CD4-positive, alpha-beta T cell treated with Interleukin-2 at 100 ng/mL for 4 hours (primary cell): ENCODE measurements at places on chromosomes 16 and 17.
A peak's percentile ranks its signal among the peaks of the same experiment; 100 is the strongest.

- DNase-seq: no peak
Measured at GRCh38 chr16:74743045-74743667, 31.5 kb downstream of the FA2H start.

DNA sequence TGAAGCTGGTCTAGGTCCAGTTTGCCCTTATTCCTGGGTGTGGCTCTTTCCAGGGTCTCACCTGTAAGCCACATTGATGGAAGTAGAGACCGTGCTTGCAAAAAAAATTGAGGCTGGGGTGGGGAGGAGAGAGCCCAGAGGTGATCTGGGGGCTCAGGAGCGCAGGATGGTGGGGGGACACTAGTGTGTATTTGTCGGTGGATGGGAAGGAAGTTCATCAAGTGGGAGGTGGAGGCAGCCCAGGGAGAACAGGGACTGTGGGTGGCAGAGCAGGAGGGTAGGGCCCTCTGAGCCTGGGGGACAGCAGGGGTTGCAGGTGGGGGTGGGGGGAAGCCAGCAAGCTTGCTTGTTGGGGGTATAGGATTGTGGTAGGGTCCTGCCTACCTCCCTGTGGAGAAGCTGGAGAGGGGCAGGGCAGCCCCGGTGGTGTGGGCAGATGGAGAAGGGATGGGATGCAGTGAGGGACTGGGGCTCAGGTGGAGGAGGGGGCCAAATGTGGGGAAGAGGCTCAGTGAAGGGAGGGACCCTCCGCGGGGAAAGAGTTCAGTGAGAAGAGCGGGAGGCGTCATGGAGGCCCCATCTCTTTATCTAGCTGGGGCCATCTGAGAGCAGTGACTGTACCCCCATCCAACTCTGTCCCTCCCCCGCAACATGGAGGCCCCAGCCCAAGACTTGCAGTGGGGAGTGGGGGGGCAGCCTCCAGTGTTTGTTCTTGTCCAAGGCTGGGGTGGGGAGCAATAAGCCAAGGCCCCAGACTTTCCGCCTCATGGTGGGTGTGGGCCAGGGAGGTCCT lies 17.2 kb upstream of the TMEM92 start:
- DNase-seq: no peak

DNA sequence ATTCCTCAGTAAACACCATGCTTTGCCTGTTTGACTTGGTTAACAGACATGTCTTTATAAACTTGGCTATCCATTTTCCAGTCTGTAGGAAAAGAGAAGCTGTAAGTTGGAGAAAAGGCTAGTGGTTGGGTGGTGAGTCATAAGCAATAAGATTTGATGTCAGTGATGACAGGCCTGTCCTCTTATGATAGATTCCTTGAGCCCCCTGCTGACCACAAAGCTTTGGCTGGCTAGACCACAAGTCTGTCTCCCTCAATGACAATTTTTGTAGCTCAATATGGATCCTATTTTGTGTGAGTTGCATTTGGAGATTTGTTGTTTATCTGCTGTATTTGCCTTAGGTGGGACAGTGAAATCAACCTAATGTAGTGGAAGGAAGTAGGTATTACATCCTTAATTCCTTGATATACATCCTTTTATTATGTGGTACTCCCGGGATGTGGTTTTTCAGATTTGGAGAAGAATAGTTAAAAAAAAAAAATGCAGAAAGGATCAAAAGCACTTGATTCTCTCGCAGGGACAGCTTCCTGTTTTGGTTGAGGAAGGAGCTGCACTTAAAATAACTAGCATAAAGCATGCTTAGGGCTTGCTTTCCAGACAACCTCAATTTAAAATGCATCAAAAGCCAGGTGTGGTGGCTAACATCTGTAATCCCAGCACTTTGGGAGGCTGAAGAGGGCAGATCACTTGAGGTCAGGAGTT lies 67.4 kb downstream of the SIAH1 start:
- DNase-seq: peak; percentile 16

DNA sequence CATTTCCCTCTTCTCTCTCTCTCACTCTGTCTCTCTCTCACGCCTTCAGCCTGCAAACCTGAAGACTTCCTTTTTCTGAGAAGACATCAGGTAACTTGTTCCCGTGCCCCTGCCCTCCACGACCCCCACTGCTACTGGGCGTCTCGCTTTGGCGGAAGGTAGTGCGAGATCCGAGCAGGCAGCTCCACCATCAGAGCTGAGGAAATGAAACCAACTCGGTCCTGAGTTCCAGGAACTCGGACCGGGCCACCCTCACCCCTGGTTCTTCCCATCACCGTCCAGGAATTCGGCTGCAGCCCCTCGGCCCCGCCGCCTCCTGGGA lies 585 bp downstream of the MLKL start:
- DNase-seq: peak; percentile 17

DNA sequence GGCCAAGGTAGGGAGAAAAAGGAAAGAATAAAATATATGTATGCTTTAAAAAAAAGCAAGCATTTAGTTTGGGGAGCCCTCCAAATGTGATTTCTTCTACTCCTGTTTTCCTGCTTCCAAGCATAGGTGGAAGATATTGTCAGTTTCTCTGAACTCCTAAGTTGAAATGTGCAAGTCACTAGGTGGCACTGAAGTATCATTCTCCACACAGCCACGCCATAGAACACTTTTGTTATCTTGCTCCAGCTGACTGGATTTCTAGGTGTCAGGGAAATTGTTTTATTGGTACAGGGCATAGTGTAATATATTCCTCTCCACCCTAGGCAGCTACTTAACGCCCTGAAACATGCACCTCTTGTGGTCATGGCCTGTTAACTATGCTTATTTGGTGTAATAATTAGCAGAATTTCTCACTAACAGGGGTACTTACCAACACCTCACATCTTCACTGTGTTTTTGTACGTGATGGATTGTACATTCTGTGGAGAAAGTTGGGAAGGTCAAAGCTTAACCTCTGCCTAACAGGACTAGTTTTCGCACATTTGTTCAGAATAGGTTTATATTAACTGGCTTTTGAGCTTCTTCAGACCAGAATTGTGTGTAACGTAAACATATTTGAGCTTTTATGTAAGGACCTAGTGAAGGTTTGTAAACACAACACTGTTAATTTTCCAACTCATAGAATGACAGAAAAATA lies 69.3 kb downstream of the FTO start:
- DNase-seq: no peak

GRCh38 chr16:87960852-87961251 lies 9.6 kb downstream of the BANP start:
- DNase-seq: no peak

DNA sequence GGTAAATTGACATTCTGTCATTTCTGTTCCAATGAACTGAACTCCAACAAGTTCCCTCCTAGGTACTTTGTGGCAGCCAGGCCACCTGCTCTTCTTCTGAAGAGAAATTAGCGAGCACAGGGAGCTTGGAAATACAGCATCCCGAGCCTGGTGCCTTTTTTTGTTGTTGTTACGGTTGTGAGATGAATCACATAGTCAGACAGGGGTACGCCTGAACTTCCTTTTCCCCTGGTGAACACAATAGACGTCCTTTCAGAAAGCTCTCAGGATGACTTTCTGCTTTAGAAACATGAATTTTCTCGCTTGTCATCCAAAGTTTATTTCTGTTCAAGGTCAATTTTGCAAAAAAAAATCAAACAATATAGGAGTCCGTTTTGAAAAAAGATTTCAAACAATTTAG lies 53.9 kb upstream of the XYLT1 start:
- DNase-seq: no peak

GRCh38 chr16:79188739-79189122 lies 411.8 kb downstream of the MAF start:
- no peak for DNase-seq

- DNase-seq: peak; percentile 63
Measured at GRCh38 chr17:28743243-28744103, at the start of gene TRAF4. Gene TRAF4 (plus strand): TSS chr17:28744011. CDS start chr17:28744113, 102 bp downstream.

DNA sequence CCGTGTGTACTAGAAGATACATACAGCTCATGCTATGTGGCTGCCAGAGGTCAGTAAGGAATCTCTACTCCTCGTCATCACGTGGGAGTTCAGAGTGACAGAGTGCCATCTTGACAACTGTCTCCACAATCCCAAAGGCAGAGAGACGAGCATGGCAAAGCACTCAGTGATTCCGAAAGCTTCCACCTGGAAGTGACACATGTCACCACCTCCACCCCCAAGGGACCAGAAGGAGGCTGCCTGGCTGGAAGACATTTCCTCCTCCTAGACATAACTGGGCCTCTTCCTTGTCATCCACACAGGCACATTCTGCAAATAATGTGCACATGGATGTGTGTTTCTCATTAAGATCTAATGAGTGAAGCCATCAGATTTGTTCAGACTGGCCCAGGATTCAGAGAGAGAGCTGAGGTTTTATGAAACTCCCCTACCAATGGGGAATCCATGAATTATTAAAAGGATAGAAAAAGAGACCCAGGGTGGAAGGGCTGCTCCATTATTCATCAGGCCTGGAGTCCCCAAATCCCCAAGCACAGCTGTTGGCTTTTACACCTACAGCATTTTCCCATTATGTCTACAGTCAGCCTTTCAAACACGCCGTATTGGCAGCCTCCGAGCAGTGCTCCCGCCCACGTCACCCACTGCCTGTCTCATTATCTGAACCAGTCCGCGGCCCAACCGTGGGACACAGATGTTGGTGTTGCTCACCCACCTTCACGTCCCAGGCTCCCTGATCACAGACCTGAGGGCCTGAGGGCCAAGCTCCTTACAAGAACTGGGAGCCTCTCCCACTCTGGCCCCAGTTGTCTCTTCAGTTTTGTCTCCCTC lies 3.3 kb upstream of the CACNG5 start:
- DNase-seq: no peak

GRCh38 chr17:70172923-70173322 lies 3.6 kb downstream of the KCNJ2 start:
- no peak for DNase-seq

GRCh38 chr16:57319646-57320045 lies 35.2 kb upstream of the PLLP start:
- DNase-seq: no peak

- no peak for DNase-seq
Measured at GRCh38 chr17:6752068-6752909, 3.6 kb upstream of the XAF1 start.

DNA sequence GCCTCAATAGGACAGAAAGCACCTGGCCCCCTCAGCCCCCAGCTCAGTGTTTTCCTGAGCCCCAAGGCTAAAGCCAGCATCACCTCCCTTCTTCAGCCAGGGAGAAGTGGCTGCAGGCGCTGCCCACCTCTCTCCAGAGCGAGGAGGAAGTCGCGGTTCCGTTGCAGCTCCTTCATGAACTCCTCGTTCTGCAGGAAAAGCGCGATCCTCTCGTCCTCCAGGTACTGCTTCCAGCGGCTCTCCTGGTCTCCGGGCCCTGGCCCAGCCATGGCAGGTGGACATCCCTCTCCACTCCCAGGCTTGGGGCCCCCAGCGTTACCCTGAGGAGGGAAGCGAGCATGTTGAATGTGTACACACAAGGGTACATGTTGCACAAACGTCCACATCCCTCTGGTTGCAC lies 22.7 kb upstream of the MRPS23 start:
- DNase-seq: no peak

DNA sequence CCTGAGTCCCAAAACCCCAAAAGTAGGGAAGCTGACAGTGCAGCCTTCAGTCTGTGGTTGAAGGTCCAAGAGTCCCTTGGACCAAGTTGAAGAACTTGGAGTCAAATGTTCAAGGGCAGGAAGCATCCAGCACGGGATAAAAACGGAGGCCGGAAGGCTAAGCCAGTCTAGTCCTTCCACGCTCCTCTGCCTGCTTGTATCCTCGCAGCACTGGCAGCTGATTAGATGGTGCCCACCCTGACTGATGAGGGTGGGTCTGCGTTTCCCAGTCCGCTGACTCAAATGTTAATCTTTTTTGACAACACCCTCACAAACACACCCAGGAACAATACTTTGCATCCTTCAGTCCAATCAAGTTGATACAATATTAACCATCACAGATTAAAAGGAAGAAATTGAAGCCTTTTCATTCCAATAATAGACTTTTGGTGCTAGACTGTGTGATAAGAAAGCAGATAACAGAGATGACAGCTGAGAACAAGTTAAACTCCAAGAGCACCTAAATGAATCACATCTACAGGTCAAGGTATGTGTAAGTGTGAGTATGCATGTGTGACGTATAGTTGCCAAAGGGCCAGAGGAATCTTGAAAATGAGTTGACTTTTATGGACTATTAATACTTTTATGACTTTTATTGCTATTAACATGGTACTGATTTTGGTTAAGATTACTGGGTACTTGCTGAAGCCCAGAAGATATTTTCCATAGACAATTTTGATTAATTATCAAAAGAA lies 933.5 kb upstream of the SOX9 start:
- DNase-seq: no peak

DNA sequence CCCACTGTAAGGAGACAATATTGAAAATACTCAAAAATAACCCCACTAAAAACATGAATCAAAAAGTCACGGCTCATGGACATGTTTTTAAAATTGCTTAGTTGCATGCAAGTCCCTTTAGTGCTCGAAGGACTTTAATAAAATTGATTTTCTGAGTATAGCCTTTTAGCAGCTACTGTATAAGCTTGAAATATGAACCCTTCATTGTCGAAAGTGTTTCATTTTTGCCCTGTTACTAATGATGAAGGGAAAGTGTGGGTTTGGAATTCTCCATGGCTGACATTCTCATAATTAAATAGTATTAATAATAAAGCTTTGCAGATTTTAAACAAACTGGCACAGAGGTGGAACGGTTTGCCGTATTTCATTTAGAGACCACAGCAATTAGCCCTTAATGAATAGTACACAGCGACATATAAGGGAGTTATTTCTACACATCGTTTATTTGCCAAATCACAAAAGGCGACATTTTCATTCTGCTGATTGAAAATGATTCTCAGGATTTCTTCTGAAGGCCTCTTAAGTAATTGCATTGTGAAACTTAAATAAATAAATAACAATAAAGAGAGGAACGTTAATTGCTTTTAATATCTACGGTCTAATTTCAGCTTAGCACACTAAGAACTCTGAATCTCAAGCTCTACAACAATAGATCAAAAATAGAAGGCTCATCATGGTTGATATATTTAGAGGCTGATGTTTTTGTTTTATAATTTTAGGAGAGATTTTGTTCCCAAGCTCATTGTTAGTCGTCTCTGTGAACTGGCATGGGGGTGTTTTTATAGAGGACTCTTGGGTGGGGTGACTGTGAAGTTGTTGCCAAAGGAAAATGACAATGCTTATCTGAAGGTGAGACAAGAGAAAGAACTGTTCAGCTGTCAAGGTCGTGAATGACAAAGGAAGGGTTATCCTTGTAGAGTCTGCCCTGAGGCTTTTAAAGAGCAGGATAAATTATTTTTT lies 60.6 kb downstream of the IRX6 start:
- no peak for DNase-seq

GRCh38 chr17:35176897-35177296 lies 17.3 kb downstream of the SLC35G3 start:
- DNase-seq: no peak

DNA sequence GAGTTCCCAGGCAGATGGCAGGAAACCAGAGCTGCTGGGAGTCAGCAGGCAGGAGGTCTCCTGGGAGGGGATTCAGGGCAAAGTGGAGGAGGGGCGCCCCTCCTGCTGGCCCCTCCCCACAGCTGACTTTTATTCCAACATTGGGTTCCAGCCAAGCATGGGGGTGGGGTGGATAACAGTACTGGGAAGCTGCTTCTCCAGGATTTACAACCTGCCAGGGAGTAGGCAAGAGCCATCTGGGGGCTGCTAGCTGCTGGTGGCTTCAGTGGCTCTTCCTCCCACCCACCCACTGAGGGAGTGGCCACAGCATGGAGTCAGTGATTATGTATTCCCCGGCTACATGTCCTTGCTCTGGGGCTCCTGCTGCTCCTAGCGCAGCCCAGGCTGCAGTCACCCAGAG lies 36.8 kb downstream of the TMEM132E start:
- DNase-seq: no peak

GRCh38 chr17:74545843-74546230 lies at the start of gene CD300C:
Gene CD300C (minus strand): TSS chr17:74546115. CDS start chr17:74545782, 333 bp downstream.
- no peak for DNase-seq
